Mammary epithelial cell (primary cell): ENCODE measurements at places on chromosomes 5 and 9. TPM values are rescaled to one million over a fixed set of nuclear protein-coding genes. Genes with fewer than 3 reads are reported as not detected.

Gene INSYN2B
- polyA plus RNA-seq, result 13.1 TPM

Gene CNTLN
- polyA plus RNA-seq, result 2.3 TPM

Gene DIRAS2
- not detected for polyA plus RNA-seq

Gene TMEM167A
- 23.6 TPM for polyA plus RNA-seq

Gene CER1
- polyA plus RNA-seq, result not detected

Gene SLC9A3
- polyA plus RNA-seq, result 1.00 TPM

Gene EPB41L4B
- polyA plus RNA-seq, result 3.3 TPM

Gene FAM221B
- not detected for polyA plus RNA-seq

Gene UNC5A
- 0.07 TPM for polyA plus RNA-seq

Gene IFNE
- 0.61 TPM for polyA plus RNA-seq

Gene PCAT7
- not detected for polyA plus RNA-seq

Gene FOXD4L6
- polyA plus RNA-seq, result not detected

Gene TTC23L
- polyA plus RNA-seq, result 0.10 TPM

Gene ISL1
- polyA plus RNA-seq, result not detected

Gene EQTN
- polyA plus RNA-seq, result not detected

Gene PCDHB9
- polyA plus RNA-seq, result 0.12 TPM

Gene SHOC1
- polyA plus RNA-seq, result 0.01 TPM
